ENCODE measurements at places on chromosomes 16 and 17.

DNA sequence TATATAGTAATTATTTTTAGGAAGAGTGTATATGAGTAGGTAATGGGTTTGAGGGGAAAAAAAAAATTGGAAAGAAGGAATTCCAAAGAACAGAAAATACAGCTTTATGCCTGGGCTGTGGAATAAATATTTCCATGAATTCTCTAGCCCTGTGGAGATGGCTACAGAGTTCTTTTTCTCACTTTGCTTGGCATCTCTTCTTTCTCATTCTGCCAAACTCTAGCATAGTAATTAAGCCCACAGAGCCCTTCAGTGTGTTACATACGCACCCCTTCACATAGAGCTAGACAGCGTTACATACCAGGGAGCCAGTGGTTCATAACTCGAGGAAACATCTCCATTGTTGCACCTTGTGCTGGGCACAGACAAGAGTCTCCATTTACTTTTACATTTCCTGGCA is 621.1 kb downstream of the CDH8 start:
- DNase-seq = no peak

GRCh38 chr16:74071996-74072535 is 224.5 kb upstream of the PSMD7 start:
- DNase-seq = no peak

GRCh38 chr16:8714174-8714573 is 39.8 kb downstream of the ABAT start:
- DNase-seq = no peak

DNA sequence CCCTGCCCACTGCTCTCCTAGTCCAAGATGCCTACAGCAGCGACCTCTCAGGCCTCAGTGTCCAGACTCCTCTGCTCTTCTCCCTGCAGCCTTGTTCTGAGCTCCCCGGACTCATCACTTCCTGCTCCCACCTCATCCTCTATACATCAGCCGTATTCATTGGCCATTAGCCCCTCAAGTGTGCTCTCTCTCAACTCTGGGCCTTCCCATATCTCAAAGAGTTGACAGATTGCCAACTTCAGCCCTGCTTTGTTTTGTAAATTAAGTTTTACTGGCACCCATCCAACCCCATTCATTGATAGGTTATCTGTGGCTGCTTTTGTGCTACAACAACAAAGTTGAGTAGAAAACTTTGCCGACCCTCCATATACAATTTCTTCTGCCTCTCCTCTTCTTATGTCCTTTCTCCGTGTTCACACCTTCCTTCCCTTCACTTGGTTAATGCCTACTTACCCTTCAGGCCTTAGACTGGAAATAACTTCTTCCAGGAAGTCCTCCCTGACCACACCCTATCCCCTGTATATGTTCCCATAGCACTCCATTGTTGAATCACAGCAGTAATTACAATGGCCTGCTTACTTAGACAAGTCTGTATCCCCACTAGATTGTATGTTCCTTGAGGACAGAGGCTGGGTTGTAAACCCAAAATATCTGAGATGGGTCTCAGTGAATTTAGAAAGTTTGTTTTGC is 63.4 kb upstream of the TANC2 start:
- no peak for DNase-seq

- DNase-seq = no peak
These were observed 21.1 kb downstream of the GINS3 start for GRCh38 chr16:58413359-58413758.

DNA sequence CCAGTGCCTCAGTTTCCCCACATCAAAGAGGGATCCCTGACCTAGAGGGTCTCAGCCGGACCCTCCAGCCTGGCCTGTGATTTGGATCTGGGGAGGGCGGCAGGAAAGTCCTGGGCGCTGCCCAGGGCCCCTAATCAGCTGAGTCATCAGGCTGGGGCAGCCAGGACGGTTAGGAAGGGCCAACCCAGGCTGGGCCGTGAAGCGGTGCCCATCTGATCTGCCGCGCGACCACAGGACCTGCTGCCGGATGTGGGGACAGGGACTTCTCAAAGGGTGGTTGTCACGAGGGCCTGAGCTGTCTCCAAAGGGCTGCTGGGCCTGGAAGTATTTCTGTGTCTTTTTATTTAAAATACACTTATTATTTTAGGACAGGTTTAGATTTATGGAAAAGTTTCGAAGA is 4.4 kb downstream of the TPSAB1 start:
- peak; percentile 63 for DNase-seq

- DNase-seq = no peak
These were observed 45.3 kb upstream of the HS3ST3A1 start for GRCh38 chr17:13646969-13647542.

- no peak for DNase-seq
These were observed 15.9 kb upstream of the FBXO47 start for GRCh38 chr17:38982858-38983746.

GRCh38 chr17:9138161-9138717 is 116.9 kb downstream of the NTN1 start:
- DNase-seq = no peak

DNA sequence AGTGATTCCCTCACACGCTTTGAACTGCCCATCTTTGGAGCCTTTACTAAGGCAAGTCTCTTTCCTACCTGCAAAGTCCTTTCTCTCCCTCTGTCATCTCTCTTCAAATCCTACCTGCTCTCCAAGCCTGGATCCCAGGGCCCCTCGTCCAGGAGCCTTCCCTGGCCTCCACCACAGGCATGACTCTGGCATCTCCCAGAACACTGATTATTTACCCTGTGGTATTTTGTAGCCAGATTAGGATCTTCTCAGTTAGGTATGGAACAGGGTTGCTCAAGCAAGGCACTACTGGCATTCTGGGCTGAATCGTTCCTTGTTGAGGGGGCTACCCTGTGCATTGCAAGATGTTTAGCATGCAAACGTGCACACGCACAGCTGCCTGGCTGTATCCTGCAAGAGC is 31.9 kb upstream of the POLR3E start:
- no peak for DNase-seq

GRCh38 chr16:19854543-19854876 is 30.1 kb downstream of the GPRC5B start:
- no peak for DNase-seq

DNA sequence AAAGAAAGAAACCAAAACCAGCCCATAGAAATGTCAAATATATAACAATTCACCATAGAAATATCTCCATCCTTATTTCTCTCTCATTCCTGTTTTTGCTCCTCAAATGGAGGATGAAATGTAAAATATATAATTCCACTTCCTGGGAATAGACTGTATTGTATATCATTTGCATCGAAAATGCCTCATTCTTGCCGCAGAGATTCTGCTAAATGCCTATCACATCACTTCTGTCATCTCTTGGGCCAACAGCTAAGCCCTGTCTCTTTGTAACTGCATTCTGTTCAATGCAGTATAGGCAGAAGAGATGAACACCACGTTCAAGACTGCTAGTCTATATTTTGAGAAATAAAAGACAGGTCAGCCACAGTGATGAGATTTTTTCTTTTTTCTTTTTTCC is 956.3 kb upstream of the SOX9 start:
- DNase-seq = no peak

GRCh38 chr16:85383836-85384832 is 229.0 kb upstream of the GSE1 start:
- DNase-seq = peak; percentile 6

DNA sequence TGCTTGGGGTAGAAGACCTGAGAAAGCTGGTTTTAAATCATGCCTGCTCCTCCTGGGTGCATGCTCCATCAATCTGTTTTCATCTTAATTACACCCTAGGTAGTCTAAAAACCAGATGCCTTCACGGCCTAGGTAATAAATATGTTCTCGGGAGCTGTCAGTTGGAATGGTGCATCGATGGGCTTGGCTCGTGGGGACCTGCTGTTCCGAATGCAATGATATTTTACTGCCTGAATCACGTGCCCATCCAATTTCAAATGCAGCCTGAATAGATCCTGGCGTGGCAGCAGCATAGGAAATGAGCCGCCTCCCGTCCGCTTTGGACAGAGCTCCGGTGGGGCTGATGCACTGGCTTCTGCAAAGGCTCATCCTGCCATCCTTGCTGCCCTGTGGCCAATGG is 18.8 kb upstream of the FAAP100 start:
- no peak for DNase-seq

DNA sequence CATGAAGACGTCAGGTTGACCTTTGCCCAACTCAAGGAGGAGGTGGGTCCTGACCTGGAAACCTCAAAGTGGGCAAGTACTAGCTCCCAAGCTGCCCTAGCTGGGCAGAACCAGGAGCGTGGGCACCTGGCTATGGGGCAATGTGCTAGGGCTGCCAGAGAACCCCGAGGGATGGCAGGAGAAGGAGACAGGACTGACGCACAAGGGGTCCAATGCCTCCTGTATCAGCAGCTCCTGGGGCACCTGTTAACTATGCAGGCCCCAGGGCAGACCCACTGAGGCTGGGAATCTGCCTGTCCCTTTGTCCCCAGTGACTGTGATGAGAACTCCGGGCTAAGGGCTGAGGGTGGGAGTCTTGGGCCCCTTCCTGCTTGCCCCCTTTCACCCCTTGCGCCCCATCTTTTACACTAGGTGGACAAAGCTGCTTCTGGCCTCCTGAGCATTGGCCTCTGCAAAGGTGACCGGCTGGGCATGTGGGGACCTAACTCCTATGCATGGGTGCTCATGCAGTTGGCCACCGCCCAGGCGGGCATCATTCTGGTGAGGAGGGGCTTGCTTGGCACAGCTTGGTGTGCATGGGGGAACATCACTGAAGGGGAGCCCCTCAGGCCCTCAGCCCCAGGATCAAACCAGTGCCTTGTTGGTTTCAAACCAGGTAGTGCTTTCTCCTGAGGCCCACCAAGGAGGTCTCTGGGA is 7.7 kb downstream of the CHAD start:
- no peak for DNase-seq

DNA sequence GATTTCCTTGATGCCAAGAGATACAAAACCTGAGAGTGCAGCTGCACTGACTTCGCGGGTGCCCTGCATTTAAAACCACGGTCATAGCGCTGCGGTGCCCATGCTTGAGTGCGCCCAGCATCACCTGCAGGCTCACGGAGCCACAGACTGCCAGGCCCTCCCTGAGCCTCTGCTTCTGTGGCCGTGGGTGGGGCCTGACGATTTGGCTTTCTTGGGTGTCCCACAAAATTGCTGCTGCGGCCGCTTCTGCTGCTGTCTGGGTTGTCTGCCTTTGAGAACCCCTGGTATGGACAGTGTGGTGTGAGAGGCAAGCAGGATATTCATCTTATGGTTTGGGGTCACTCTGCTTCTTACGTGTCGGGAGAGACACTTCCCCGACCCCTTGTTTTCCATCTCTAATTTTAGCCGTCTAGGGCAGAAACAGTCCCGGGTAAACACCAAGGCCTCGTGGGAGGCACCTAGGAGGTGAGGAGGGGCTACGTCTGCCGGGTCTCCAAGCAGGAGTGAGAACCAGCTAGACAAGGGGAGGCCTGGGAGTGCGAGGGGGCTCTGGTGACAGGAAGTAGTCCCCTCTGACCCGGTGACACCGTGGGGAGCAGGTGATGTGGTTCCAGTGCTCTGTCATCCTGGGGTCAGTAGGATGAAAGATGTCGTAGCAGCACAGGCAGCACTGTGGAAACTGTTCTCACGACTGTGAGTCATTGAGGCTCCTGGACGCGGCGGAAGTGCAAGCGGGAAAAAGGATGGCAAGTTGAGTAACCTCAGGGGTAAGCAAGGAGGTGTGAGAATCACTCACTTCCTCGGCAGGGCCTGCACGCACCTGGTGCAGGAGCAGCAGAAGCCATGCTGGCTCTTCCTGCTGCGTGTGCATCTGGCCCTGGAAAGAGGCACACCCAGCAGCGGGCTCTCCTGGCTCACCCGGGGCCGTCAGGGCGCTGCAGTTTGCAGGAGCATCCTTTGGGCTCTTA is 176.3 kb downstream of the RPTOR start:
- no peak for DNase-seq

DNA sequence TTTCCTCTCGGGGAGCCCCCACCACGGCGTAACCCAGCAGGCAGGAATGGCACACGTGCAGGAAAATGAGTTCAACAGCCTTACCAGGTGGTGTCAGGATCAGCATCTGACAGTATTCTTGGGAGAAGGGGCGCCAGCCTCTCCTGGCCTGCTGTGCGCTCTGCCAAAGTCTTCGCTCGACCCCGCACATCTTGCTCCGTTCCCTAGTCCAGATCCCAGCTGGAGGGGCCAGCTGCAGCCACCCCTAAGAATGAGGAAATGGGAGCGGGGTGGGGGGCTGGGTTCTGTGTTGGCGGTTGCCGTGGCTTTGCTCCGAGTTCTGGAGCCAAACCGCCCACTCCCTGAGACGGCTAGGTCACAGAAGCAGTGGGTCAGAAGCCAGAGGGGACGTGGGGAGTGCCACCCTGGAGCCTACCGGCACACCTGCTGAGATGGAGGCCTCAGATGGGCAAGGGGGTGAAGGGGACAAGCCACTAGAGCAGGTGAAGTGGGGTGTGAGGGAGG is at the start of gene CHCT1:
Gene CHCT1 (plus strand): TSS at position 328 of the 504 bp plus-strand sequence. CDS start 104 bp downstream, at position 432.
- DNase-seq = no peak

DNA sequence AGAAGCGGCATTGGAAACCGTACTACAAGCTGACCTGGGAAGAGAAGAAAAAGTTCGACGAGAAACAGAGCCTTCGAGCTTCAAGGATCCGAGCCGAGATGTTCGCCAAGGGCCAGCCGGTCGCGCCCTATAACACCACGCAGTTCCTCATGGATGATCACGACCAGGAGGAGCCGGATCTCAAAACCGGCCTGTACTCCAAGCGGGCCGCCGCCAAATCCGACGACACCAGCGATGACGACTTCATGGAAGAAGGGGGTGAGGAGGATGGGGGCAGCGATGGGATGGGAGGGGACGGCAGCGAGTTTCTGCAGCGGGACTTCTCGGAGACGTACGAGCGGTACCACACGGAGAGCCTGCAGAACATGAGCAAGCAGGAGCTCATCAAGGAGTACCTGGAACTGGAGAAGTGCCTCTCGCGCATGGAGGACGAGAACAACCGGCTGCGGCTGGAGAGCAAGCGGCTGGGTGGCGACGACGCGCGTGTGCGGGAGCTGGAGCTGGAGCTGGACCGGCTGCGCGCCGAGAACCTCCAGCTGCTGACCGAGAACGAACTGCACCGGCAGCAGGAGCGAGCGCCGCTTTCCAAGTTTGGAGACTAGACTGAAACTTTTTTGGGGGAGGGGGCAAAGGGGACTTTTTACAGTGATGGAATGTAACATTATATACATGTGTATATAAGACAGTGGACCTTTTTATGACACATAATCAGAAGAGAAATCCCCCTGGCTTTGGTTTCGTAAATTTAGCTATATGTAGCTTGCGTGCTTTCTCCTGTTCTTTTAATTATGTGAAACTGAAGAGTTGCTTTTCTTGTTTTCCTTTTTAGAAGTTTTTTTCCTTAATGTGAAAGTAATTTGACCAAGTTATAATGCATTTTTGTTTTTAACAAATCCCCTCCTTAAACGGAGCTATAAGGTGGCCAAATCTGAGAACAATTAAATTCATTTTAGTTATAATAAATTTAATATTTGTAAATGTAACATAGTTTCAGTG is 1.7 kb downstream of the HEXIM1 start:
- peak; percentile 90 for DNase-seq

GRCh38 chr17:9324864-9325263 is 250.8 kb downstream of the STX8 start:
- no peak for DNase-seq

All from adrenal gland (tissue), 19 donors.